ENCODE measurements at places on chromosomes 1 and 21.

DNA sequence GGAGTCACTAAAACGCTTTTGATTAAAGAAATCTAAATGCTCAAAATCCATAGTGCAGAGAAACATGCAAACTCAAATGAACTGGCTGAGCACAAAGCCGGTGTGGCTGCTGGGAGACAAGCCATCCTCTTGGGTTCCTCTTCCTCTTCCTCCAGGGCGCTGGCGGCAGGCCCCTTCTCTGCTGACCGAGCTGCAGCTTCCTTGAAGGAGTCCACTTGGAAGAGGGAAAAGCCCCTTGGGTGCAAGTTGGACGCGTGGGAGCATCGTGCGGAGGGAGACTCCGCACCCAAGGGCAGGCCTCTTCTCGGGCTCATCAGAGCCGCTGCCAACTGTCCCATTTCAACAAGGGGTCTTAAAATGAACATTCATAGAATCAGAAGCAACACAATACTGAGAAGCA, 7.9 kb downstream of the CCNL2 start:
- peak; percentile 34 for DNase-seq

- peak; percentile 83 for DNase-seq
These were observed 57.5 kb downstream of the BCL9 start for GRCh38 chr1:147598621-147599361.

GRCh38 chr1:202227053-202227672, 33.6 kb downstream of the LGR6 start:
- DNase-seq = no peak

GRCh38 chr1:92410706-92411105, 76.0 kb downstream of the GFI1 start:
- DNase-seq = no peak

GRCh38 chr21:33642896-33643657, 776 bp downstream of the ITSN1 start:
- peak; percentile 76 for DNase-seq

GRCh38 chr1:212432272-212432660, 454 bp upstream of the NENF start:
- DNase-seq = no peak

- no peak for DNase-seq
These were observed 245.7 kb downstream of the PTBP2 start for GRCh38 chr1:96967311-96967710.

Data from right cardiac atrium (tissue), 5 donors.